ENCODE measurements at places on chromosomes 3 and 15. TPM values are rescaled to one million over a fixed set of nuclear protein-coding genes. Genes with fewer than 3 reads are reported as not detected.
A peak's percentile ranks its signal among the peaks of the same experiment; 100 is the strongest.

DNASE1L3 gene
- total RNA-seq = not detected

- DNase-seq = no peak
Measured at GRCh38 chr3:45666757-45667431, 22.3 kb upstream of the SACM1L start.

DNA sequence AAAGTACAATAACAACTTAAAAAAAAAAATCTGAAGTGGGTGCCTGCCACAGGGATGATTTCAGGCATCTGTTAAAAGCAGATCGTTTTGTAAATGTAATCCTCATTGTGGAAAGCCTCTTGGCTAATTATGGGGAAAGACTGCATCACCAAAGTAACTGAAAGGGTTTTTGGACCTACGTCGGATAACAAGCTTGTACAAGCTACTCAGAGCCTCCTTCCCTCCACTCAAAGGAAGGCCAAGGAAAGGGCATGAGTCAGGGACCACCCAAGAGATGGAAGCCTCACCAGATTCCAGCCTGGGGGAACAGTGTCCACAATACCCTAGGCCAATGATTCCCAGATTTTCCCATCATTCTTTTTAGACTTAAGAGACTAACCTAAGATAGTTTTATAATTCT lies 84.3 kb downstream of the ATP1B3 start:
- no peak for DNase-seq

USP13 gene
- total RNA-seq = 13.2 TPM

DNA sequence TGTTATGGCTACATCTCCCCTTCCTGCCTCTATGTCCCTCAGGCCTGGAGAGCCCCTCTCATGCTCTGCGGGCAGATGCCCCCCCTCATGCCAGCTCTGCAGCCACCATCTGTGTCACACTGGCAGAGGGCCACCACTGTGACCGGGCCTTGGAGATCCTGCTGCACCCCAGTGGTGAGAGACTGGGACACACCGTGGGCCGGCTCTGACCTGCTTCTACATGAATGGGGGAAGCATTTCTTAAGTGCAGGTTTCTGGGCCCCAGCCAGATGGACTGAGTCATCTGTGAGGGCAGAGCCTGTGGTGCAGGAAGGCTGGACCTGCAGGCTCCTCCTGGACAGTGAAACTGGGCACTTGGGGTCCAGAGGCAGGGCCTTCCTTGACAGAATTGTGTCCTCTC lies 4.8 kb downstream of the VWA5B2 start:
- DNase-seq = peak; percentile 48

CTDSPL gene
- 41.2 TPM for total RNA-seq

DNA sequence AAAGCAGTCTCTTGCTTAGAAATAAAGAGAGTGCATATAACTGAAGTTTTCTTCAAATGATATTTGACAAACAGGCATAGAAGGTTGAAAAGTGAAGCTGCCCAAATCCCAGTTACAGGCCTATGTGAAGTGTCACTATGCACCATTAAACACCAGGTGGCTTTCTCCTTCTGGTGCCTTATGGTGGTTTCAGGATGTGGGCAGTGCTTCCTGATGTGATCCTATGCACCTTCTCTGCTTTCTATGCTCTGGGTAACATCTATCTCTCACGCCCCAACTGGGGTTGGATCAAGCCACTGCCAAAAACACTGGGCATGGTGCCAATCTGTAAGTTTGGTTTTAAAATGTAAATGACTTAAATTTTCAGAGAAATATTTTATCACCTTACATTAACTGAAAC lies 744.7 kb downstream of the TUSC7 start:
- peak; percentile 22 for DNase-seq

GRCh38 chr3:78974181-78974790 lies 793.5 kb downstream of the ROBO1 start:
- DNase-seq = no peak

GRCh38 chr3:81931265-81932251 lies 170.1 kb upstream of the GBE1 start:
- DNase-seq = no peak

A4GNT gene
- total RNA-seq = not detected

TGFBR2 gene
- 13.0 TPM for total RNA-seq

GP5 gene
- total RNA-seq = 0.12 TPM

DNA sequence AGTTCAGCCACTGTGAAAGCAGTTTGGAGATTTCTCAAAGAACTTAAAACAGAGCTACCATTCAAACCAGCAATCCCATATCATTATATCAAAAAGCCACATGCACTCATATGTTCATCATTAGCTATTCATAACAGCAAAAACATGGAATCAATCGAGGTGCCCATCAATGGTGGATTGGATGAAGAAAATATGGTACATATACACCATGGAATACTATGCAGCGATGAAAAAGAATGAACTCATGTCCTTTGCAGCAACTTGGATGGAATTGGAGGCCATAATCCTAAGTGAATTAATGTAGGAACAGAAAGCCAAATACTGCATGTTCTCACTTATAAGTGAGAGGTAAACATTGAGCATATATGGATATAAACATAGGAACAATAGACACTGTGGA lies 32.1 kb downstream of the IMPG2 start:
- DNase-seq = no peak

DNA sequence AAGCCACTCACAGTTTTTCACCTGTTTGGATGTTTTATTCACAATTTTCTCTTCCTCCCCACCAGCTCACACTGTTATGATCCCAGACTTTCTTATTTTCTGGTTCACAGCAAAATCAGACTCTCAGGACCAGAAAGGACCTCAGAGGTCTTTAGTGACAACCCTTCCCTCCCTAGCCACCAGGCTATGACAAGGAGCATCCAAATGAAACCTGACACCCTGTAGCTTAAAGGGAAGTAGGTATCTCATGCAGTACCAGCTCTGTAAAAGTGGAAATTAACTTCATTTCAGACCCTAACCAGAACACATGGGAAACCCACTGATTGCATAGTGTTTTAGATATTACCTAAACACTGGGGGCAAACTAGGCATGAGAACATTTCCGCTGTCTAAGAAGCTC lies 45.3 kb downstream of the ATP13A5 start:
- DNase-seq = peak; percentile 36

DNA sequence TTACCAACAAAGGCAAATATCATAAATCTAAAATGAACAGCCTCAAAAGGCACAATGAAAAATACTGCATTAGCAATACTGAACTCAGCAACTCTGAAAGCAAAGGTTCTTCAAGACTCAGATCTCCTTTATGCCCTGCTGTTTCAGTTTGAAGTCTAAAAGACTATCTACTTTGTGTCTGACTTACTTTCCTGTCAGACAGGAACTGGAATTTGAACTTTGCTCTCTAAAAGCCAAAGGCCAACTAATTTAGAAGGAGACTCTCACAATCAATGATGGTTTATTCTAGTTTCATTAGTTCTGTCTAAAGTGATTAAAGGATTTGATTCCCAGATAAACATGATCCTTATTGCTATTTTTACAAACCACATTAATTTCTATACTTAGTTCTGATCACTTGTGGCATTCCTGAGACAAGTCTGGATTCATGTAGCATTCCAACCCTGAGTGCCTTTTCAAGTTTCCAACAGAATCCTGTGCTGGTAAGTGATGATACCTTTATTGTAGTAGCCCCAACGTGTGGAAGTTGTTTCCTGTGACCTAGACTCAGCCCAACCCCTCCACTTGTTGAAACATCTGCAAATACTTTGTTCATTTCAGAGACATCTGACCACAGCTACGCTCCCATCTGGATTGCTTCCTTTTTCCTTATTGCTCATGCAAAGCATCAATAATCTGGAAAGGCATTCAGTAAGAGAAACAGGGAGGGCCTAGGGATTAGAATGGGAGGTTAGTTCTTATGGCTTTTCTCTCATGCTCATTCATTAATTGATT lies 14.9 kb upstream of the LEKR1 start:
- no peak for DNase-seq

EFCAB12 gene
- 0.24 TPM for total RNA-seq

CYP11A1 gene
- total RNA-seq = 3.3 TPM

P2RY14 gene
- total RNA-seq = not detected

NDN gene
- 98.1 TPM for total RNA-seq

GRCh38 chr15:85587707-85588411 lies 206.9 kb downstream of the KLHL25 start:
- no peak for DNase-seq

GRCh38 chr15:82656641-82657266 lies 9.6 kb upstream of the CPEB1 start:
- no peak for DNase-seq

OR5K2 gene
- not detected for total RNA-seq

DCP1A gene
- total RNA-seq = 14.8 TPM

DAZL gene
- total RNA-seq = 5.3 TPM

DNA sequence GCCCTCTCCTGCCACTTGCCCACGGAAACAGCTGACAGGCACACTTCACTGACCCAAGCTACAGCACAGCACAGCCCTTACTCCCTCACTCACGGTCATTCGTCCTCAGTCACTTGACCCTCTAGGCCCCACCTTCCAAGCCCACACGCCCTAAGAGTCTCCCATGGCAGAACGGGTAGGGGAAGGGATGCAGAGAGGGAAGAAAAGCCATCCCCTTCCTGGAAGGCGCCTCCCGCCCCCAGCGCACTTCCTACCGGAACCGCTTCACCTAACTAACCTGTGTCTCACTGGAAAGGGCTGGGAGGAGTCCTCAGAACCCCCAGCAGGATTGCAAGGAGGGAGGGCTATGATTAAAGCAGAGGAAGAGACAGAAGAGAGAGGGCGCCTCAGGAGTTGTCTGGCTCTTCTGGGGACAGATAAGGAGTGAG lies 22.9 kb downstream of the EPHB3 start:
- peak; percentile 70 for DNase-seq

CD80 gene
- not detected for total RNA-seq

- no peak for DNase-seq
Measured at GRCh38 chr3:197687570-197687969, 49.1 kb downstream of the RUBCN start.

RNU5B-1 gene
- total RNA-seq = not detected

DTWD1 gene
- 28.6 TPM for total RNA-seq

DNA sequence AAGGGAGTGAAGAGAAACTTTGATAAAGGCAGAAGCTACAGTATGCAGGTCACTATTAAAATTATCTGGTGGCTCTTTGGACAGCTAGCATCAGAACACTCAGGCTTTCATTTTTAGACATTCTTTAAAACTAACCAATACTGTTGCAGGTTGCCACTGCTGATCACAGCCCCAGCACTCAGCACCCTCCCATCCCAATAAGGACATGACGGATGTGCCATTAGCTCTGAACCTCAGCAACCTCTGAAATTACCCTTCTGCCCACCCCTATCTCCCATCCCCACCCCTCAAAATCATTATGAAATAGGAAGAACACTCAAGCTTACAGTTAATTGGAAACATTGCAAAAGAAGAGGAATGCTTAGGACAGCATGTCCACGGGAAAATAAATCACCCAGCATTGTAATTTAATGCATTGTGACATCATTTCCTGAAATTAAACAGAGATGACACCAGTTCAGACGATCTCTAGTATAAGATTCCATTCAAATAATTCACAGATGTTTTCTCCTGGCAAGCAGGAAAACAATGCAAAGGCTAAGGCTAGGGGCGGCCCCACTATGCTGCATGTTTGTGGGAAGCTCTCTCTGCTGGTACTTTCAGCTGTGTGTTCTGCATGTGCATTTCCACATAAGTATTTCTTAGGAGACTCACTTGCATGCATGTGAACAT lies 71.6 kb downstream of the MEIS2 start:
- DNase-seq = no peak

DNA sequence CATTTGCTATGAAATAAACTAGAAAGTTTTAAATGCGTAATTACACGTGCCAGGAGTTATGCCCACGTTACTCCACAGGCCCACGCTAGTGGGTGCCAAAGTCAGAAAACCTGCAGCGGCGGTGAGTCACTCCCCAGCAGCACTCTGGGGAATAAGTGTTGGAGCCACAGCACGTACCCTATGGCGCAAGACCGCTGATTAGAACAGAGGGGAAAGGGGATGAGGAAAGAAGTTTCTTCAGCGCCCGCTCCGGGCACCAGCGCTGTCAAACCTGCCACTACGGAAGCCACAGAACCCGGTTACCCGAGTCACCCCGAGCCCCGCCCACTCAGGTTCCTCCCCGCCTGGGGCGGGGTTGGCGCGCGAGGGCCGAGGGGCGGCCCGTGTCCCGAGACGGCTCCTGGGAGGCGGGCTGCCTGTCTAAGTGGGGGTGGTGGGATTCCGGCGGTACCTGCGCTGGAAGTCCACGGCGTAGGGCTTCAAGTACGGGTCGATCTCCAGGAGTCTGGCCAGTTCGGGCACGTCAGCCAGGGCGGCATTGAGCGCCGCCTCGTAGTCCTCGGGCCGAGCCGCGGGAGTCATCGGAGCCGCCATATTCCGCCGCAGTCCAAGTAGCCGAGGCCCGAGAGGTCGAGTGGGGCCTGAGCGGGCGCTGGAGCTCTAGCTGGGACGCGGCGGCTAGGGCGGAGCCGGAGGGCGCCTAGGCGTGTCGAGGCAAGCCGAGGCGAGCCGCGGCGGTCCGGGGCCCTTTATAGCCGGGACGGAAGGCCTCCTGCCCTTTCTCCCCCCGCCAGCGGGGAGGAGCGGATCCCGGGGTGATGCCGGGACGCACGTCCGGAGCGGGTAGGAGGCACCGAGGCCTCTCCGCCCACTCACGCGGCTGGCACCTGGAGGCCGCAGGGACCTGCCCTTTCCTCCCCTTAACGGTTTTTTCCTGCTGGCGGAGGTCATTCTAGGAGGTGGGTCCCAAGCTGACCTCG lies at the start of gene GBE1:
Gene GBE1, minus strand, starts transcription at position 722 of the 980 bp plus-strand sequence. Its CDS starts 128 bp downstream, at position 594.
- peak; percentile 92 for DNase-seq

GRCh38 chr3:27293939-27294338 lies 75.2 kb downstream of the NEK10 start:
- DNase-seq = no peak

DNA sequence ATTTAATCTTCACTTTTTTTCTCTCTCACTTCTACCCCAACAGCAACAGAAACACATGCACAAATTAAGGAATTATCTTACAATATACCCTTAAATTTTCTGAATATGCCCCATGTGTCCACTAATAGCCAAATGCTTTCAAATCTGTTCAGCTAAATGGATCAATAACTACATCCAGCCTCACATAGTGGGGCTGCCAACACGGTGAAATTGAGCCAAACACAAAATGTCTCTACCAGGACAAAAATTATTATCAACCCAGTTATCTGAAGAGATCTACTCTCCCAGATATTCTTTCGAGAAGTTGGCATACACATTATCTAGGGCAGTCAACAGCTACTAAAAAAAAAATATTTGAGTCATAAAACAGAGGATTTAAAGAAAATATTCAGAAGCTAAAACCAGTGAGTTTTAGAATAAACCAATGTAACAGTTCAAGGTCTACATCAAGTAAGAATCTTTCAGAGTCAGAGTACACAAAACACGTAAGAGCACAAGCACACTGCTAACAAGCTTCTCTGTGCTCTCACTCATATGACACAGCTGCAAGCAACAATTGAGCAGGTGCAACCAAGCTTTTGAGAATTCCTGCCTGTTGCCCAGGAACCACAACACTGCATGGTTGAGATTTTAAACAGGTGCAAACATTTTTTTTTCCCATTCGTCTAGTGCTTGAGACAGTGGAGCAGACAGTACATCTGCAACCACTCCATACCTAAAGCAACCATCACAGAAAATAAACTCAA lies 247.7 kb downstream of the ZBTB20 start:
- peak; percentile 16 for DNase-seq

GRCh38 chr3:193851941-193852674 lies 259.1 kb downstream of the OPA1 start:
- DNase-seq = peak; percentile 83
